ENCODE measurements at places on chromosomes 5 and 9.

DNA sequence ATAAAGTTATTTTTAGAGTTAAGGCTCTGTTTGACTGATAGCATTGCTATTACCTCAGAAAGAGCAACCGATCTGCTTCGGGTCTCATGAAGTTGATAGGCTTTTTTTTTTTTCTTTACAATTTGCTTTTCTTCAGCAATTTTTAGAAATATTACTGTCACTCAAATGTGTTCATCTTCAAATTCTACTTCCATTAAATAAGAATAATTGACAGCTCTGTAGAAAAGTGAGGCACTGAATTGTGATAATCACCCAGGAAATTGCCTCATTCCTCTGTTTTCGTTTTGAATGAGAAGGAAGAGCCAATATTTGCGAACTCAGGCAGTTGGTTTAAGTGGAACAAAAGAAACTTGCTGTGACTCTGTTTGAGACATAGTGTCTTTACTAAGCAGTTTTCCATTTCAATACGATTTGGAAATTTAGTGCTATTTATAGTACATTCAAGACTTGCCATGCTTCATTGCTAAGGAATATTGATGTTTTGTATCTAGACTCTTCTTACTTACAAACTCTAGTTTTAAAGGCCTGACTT lies 700.5 kb upstream of the CDH10 start:
- no peak for DNase-seq

- no peak for DNase-seq
Observed at GRCh38 chr5:181081989-181082388, 41.9 kb downstream of the BTNL9 start.

DNA sequence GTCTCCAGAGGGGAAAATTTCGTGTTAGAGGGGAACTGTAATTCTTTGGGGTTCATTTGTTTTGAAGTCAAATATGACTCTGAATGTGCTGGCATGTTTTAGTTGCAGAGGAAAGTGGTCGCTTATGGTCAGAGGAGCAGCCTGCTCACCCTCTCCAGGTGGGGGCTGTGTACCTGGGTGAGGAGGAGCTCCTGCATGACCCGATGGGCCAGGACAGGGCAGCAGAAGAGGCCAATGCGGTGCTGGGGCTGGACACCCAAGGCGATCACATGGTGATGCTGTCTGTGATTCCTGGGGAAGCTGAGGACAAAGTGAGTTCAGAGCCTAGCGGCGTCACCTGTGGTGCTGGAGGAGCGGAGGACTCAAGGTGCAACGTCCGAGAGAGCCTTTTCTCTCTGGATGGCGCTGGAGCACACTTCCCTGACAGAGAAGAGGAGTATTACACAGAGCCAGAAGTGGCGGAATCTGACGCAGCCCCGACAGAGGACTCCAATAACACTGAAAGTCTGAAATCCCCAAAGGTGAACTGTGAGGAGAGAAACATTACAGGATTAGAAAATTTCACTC lies 13.5 kb downstream of the TXNDC15 start:
- no peak for DNase-seq

DNA sequence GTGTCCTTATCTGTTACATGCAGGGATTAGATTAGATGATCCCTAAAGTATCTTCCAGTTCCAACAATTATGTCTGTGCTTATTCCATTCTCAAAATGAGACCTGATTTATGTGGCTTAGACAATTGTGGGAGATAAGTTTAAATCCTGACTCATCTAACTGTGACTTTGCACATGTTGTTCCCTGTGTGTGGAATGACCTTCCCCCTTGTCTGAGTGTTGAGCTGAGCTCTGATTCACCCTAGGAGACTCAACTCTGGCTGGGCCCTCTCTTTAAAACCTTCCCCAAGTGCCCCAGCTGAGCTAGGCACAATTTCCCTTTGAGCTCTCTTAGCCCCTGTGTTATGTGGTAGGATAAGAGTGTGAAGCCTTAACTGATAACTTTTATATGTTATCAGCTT lies 118.9 kb upstream of the ELL2 start:
- DNase-seq = no peak

DNA sequence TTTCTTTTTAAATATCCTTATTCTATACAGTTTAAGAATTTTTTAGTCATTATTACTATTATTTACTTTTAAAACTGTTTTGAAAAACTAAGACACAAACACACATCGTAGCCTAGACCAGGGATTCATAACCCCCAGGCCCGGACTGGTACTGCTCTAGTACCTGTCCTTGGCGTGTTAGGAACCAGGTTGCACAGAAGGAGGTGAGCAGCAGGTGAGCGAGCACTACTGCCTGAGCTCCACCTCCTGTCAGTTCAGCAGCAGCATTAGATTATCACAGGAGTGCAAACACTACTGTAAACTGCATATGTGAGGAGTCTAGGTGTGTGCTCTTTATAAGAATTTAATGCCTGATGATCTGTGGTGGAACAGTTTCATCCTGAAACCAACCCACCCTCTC lies 357.0 kb downstream of the PTPRD start:
- DNase-seq = no peak

DNA sequence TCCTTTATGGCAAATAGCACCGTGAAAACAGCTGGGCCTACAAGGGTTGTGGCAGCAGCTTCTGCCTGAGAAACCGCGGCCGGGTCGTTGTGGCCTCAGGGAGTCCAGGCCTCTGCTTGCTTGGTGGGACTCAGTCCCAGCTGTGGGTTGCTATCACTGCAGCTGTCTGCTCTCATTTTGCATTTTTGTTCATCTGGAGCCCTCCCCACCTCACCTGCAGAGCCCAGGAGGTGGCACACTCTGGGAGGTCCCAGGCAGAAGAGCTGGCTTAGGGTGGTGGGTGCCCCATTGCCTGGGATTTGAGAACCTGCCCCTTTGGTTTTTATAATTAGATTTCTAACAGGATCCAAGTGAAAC lies 138.4 kb downstream of the GADD45G start:
- DNase-seq = no peak

DNA sequence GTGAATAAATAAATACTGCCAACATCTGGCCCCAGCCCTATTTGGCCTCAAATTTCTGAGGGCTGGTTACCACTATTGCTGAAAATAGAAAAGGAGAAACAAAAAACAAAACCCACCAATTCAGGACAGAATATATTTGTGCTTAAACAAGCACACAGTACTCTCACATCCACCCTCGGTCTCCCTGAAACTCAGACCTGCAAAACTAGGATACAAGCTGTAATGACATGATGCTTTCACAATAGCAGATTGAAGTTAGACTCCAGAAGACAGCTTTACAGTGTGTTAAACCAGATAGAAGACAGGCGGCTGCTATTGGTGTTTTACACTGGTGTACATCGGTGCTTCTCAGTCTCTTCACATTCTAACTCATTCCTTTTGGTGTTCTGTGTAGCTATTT lies 214.9 kb upstream of the DMRT1 start:
- DNase-seq = no peak

DNA sequence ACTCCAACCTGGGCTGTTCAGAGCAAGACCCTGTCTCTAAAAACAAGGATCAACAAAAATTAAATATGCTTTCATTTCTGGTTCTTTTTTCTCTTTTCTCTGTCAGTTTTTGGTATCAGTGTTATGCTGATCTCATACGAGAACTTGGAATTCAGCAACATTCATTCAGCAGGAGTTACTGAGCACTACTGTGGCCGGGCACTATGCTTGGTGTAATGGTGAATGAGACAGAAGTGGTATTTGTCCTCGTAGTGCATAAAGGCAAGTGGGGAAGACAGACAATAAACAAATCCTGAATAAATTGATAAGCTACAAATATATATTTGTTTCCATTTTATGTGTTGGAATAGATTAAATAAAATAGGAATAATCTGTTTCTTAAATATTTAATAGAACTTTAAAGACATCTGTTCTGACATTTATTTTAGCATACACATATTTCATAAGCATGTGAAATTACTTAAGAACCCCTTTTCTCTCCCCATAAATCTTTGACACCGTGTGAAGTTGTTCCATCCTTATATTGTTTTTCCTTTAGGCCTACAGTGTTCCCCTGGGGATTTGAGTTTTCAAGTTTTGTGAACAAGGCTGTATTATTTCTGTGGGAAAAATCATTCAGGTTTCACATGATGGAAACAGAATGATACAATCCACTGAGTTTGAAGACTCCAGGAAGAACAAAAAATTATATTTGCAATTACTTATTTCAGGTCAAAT lies 24.6 kb downstream of the UBAP1 start:
- no peak for DNase-seq

- DNase-seq = no peak
Observed at GRCh38 chr9:98159790-98160189, 32.6 kb downstream of the CORO2A start.

- no peak for DNase-seq
Observed at GRCh38 chr5:156128026-156128425, 198.9 kb upstream of the SGCD start.

DNA sequence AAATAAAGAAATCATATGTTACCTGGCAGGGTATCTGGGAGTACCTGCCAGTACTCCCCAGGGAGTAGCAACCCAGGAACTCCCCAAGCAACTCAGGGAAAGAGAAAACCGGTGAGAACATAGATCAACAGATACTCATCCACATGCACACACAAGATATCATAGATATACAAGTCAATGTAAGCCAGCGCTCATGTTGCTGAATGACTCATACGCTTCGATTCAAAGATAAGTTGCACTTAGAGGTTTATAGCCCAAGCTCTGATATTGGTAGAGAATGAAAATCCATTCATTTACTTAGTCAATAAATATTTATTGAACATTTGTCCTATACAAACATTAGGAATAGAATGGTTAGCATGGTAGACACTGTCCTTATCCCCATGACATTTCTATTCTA lies 219.1 kb upstream of the TRPC7 start:
- DNase-seq = no peak

GRCh38 chr5:109691996-109692395 lies 2.3 kb downstream of the MAN2A1 start:
- no peak for DNase-seq

- no peak for DNase-seq
Observed at GRCh38 chr5:133977161-133977787, 8.8 kb upstream of the C5orf15 start.

DNA sequence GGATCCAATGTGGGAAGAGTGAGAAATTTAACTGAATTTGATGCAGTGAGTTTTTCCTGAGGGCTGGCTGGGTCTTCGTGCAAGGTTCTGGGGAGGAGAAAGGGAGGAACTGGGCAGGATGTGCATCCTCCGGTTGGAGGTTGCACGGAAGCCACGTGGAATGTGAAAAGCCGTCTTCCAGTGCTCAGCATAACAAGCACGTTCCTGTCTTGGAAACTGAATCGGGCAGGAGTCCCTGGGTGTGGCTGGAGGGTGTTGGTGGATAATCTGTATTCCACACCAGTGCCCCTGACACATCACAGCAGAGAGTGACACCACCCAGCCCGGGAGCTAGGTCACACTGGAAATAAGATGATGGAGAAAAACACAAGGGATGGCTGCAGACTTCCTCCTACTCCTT lies 154.3 kb downstream of the C5orf15 start:
- DNase-seq = no peak

DNA sequence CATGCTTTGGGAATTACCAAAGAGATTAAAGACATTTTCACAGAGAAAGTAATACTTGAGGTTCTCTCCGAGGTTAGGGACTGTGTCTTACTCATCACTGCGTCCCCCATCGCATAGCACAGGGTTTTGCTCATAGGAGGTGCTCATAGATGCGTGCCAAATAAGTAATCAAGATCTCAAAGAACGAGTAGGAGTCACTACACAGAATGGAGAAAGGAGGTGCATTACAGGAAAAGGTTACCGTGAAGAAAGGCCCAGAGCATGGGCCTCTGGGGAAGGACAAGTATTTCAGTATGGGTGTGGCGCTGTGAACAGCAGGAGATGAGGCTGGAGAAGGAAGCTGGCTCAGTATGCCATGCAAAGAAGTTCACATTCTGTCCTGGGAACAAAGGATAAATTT lies 182.4 kb downstream of the ACTL7B start:
- DNase-seq = no peak

- DNase-seq = no peak
Observed at GRCh38 chr9:126947529-126947928, 32.9 kb downstream of the RALGPS1 start.

DNA sequence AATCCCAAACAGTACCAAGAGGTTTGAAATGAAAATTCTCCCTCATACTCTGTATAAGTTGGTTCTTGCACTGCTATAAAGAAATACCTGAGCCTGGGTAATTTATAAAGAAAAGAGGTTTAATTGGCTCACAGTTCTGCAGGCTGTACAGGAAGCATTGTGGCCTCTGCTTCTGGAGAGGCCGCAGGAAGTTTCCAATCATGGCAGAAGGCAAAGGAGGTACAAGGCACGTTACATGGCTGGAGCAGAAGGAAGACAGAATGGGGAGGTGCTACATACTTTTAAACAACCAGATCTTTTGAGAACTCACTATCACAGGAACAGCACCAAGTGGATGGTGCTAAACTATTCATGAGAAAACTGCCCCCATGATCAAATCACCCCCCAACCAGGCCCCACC lies 25.6 kb upstream of the ERBIN start:
- no peak for DNase-seq

GRCh38 chr9:115596021-115596745 lies 478.2 kb upstream of the TNC start:
- DNase-seq = no peak

- no peak for DNase-seq
Observed at GRCh38 chr5:181181650-181182565, 23.1 kb downstream of the TRIM7 start.

- DNase-seq = no peak
Observed at GRCh38 chr9:108181441-108181840, 674.3 kb downstream of the ACTL7B start.
